Caudate nucleus (tissue), 63 donors: ENCODE measurements at places on chromosomes 12 and 14.

GRCh38 chr14:23442721-23443356, 7.4 kb upstream of the MYH7 start:
- no peak for DNase-seq

GRCh38 chr12:101552277-101552676, 42.5 kb upstream of the MYBPC1 start:
- DNase-seq = no peak

GRCh38 chr12:124453419-124454351, 113.7 kb downstream of the NCOR2 start:
- DNase-seq = no peak

- DNase-seq = no peak
Observed at GRCh38 chr12:105626653-105627052, 296.2 kb downstream of the C12orf75 start.

DNA sequence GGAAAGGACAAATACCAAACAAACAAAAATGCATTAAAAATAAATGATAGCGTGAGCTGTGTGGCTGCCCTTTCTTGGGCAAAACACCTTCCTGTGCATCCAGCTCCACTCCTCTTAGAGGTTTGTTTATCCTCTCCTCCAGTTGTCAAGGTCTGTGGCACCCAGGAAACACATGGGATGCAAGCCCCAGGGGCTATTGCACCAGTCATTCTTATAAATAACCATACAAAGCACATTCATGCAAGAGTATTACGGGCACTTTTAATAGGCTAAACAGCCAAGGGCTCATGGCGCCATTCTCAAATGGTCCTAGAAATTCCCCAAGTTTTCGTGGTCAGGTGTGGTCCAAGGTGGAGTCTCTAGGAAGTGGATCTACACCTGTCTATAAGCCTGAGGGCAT, 257.0 kb downstream of the DPF3 start:
- DNase-seq = no peak

DNA sequence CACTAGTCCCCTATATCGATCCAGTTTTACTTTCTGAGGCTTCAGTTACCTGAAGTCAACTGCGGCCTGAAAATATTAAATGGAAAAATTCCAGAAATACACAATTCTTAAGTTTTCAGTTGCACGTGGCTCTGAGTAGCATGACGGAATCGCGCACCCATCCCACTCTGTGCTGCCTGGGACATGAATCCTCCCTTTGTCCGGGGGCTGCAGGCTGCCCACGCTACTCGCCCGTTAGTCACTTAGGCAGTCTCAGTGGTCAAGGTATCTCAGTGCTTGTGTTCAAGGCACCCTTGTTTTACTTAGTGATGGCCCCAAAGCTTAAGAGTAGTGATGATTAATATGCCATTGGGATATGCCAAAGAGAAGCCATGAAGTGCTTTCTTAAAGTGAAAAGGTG, 46.6 kb downstream of the LGMN start:
- DNase-seq = no peak

DNA sequence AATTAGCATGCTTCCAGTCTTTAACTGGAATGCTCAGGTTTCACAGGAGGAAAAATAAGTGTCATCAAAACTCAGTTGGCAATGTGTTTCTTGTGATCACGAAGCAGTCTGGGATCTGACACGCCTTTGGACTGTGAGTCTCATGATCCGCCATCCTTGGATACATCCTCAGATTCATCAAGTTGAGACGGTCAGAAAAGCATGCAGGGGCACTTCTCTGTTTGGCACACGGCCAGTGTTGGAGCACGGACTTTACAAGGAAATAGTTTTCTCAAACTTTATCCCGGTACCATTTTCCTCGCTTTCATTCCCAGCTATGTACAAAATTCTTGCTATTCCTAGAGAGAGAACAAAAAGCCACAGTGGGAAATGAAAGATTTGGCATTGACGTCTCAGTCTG, 88.4 kb upstream of the PARP11 start:
- no peak for DNase-seq
